ENCODE measurements at places on chromosomes 7 and 10.

DNA sequence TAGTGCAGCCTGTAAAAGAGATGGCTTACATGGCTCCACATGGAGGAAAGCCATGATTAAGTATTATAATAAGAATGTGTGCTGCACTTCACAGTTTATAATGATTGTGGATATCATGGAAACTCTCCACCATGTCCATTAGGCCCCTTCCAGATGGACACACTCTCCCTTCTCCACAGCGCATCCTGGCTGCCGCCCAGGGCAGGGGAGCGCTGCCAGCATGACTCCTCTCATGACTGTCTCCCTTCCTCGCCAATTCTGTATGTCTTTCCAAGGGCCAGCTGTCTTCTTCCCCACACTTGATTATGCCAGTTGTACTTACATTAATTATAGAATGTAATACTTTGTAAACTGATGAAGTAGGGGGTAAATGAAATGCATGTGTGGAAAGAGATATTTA is 259.3 kb upstream of the TMEM72 start:
- no peak for DNase-seq

- no peak for DNase-seq
Measured at GRCh38 chr10:3350617-3351258, 178.2 kb upstream of the PITRM1 start.

DNA sequence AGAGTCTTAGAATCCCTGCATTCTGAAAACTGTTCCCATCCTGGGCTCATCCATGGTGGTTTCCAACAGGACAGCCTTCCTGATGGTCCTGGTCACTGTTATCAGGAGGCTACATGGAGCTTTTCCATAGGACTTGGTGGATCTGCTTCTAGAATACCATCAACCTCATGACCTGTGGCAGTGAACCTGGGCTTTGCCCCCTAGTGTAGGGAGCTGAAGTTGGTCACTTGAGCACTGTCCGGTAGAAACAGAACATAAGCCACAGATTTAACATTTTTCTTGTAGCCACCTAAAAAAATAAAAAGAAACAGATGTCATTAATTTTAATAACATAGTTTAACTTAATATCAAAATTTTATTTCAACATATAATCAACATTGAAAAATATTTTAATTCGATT is 165.8 kb downstream of the TMEM178B start:
- no peak for DNase-seq

GRCh38 chr7:50962962-50963374 is 180.3 kb upstream of the GRB10 start:
- no peak for DNase-seq

- DNase-seq, result no peak
Measured at GRCh38 chr10:130194194-130194990, 58.2 kb downstream of the GLRX3 start.

- DNase-seq, result no peak
Measured at GRCh38 chr7:46572691-46573090, 651.6 kb upstream of the IGFBP3 start.

GRCh38 chr7:38306171-38306570 is 32.7 kb upstream of the TARP start:
- DNase-seq, result no peak

DNA sequence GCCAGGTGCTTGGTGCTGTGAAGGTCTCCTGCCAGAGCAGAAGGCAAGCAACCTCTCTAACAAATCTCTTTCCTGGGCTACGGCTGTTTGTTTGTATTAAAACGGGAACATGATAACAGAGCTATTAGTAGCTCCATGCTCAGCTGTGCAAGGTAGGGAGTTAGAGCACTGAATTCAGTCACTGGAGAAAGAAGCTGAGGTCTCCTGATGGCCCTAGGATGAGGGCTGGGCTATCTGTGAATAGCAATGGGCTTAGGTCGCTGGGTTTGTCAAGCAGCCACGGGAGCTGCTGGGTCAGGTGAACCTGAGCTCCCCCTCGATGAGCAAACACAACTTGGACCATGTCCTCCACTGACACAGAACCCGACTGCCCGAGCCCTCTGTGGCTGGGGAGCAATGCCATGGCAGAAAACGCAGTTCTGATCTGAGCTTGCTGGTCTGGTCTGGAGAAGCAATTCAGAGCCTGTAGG is 24.4 kb downstream of the TACC2 start:
- no peak for DNase-seq

GRCh38 chr7:94612661-94613060 is 43.3 kb downstream of the SGCE start:
- no peak for DNase-seq
